Activated gamma-delta T cell treated with anti-CD3 and anti-CD28 coated beads, Interleukin-2, amount 50 U/mL, for 16 hours (primary cell): ENCODE measurements at places on chromosomes 4 and X.

GRCh38 chrX:114178126-114178525 lies 405.8 kb upstream of the HTR2C start:
- no peak for DNase-seq

- no peak for DNase-seq
Observed at GRCh38 chrX:132810964-132811712, 147.3 kb downstream of the HS6ST2 start.

DNA sequence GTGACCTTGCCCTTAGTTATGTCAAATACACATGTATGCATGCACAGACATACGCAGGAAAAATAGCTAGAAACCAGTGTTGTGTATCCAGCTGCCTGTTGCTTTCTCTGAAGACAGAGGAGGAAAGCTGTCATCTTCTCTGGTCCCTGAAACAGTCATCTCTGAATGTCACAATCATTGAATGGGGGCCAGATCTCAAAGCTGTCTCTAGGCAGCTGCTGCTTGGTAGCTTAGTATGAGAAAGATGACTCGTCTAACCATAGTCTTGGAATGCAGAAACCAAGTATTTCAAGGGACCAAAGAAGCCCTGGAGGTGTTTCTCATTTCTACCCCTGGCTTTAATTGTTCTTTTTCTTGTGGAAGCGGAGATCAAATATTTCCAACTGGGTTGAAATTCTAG lies 4.0 kb downstream of the GRIA3 start:
- DNase-seq: no peak

- no peak for DNase-seq
Observed at GRCh38 chrX:107676559-107677378, 48.5 kb downstream of the PRPS1 start.
